SK-N-DZ (cell line): ENCODE measurements at places on chromosomes 7 and 10.
A peak's percentile ranks its signal among the peaks of the same experiment; 100 is the strongest.

GRCh38 chr7:157392256-157393037 lies 55.6 kb downstream of the DNAJB6 start:
- DNase-seq = no peak

DNA sequence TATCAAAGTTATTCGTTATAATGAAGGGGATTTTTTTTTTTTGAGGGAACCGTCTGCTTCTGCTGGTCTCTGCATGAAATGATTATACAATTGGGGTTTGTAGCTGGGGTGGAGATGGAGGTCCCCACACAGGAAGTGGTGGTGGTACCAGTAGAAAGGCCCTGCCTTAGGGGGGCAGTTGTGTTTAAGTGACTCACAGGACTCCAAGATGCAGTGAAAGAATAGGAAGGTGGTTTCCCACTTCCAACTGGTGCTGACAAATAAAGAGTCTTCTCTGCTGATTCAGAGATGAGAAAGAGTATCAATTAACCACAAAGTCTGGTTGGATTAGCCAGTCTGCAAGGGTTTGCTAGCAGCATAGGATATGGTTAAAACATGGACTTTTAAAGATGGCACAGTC lies 376.0 kb downstream of the SORCS3 start:
- DNase-seq = no peak

- DNase-seq = no peak
Measured at GRCh38 chr7:80634505-80634904, 3.9 kb upstream of the CD36 start.

- no peak for DNase-seq
Measured at GRCh38 chr10:70441161-70441894, at the start of gene NODAL. TSS of gene NODAL (minus strand) at chr10:70441681. CDS start at chr10:70441667, 14 bp downstream.

- DNase-seq = peak; percentile 54
Measured at GRCh38 chr10:6151087-6151977, 51.4 kb upstream of the PFKFB3 start.

GRCh38 chr10:79433324-79434222 lies 11.9 kb downstream of the ZCCHC24 start:
- no peak for DNase-seq

GRCh38 chr10:73019100-73019499 lies 64.5 kb upstream of the PLA2G12B start:
- DNase-seq = no peak

DNA sequence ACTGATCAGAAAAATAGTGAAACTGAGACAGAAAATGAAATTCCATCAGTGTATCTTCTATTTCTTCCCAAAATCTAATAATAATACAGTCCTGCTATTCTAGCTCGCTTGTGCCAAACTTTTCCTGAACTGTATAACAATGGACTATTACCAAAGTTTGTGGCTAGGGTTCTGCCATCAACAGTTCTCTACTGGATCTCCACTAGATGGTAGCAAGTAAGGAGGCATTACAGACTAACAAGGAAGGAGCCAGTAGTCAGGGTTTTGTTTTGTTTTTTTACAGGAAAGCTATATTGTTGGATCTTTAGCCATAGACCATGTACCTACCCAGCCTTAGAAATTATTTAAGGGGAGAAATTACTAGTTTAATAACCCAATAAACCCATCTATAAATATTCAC lies 10.8 kb downstream of the MTERF1 start:
- no peak for DNase-seq

DNA sequence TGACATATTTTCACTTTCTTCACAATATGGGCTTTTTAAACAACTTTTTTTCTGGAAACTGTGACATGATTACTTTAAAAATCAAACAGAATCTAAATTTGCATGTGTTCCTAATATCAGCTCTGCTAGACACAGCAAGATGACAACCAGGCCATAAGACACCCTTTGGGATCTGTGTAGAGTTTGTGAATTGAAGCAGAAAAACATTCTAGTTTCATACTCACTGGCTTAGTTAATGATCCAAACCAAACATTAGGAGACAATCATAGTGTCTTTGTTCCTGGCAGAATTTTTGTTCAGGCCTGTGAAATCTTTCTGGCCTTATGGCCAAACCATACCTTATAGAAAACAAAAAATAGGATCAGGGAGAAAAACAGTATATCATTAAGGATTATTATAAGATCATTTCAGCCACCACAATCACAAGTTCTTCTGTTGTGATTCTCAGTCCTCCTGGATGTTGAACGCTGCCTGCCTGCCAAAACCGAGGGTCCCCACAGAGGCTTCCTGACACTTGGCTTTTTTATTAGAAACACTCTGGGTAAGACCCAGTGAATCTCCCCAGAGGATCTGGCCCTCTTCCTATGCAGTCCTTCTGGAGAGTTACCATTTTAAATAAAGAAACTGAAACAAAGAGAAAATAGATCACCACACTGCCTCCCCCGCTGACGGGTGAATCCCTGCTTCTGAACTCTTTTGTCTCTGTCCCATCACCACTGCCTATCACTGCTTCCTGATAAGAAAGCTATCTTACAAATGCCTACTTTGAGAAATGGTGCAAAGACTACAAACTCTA lies 79.2 kb upstream of the PPP1R3C start:
- no peak for DNase-seq

DNA sequence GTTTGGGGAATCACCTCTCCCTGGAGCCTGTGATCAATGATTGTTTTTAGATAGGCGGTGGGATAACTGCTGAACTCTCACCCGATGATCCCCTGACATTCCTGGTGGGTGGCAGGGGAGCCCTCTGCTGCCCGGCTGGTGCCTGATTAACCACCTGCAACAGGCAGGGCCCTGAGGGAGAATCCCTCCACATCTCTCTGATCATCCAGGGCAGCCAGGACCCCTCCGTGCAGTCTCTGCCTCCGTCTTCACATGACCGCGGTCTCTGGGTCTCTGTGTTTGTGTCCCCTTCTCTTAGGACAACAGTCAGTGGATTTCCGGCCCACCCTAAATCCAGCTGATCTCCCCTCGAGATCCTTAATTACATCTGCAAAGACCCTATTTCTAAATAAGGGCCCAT lies 17.4 kb downstream of the CALML5 start:
- no peak for DNase-seq

GRCh38 chr10:7610651-7611389 lies 55.9 kb downstream of the ITIH5 start:
- DNase-seq = no peak

GRCh38 chr10:110033701-110034235 lies 26.0 kb downstream of the ADD3 start:
- no peak for DNase-seq

GRCh38 chr10:102421757-102422512 lies 1.3 kb downstream of the FBXL15 start:
- no peak for DNase-seq

DNA sequence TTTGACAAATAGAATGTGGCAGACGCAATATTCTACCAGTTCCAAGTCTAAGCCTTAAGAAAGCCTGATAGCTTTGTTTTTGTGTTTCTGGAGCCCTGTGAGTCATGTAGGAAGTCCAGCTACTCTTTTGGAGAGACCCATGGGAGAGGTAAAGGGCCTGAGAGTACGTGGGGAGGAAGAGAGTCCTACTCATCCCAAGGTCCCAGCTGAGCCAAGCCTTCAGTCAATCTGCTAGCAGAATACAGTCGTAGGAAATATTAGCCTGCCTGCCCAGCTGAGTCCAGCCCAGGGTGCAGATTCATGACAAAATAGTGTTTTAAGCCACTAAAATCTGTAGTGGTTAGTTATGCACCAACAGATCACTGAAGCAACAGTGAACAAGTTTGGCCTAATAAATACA lies 9.0 kb upstream of the GNA12 start:
- no peak for DNase-seq

GRCh38 chr7:95905167-95905566 lies 132.8 kb downstream of the DYNC1I1 start:
- DNase-seq = no peak

DNA sequence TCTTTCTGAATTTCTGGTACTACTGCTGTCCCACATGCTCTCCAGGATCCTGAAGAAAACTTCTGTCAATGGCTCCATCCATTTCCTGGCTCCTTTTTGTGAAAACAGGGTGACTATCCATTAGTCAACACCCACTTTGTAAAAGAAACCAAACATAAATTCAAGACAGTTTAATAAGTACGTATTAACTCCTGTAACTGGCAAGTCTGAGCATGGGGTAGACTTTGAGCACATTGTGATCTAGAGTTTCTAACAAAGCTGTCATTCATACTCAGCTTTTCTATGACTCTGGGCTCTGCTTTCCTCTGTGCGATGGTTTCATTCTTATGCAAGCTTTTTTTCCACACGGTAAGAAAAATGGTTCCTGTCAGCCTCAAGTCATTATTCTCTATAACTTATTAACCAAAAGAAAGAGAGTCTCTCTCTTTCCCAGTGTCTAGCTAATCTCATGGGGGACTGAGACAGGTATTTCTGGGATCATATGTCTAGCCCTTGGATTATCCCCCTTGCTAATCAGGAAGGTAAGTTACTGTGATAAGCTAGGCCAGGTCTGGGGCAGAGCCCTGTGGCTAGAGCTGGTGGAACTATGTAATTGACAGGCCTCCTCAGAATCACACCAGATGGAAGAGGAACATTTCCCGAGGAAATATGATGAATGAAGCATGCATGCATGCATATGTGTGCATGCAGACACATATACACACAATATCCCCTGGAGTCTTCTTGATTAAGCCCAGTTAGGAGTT lies 98.5 kb downstream of the GNAI1 start:
- DNase-seq = no peak
